ENCODE measurements at places on chromosomes 13 and 19. TPM values are rescaled to one million over a fixed set of nuclear protein-coding genes. Genes with fewer than 3 reads are reported as not detected.

DNA sequence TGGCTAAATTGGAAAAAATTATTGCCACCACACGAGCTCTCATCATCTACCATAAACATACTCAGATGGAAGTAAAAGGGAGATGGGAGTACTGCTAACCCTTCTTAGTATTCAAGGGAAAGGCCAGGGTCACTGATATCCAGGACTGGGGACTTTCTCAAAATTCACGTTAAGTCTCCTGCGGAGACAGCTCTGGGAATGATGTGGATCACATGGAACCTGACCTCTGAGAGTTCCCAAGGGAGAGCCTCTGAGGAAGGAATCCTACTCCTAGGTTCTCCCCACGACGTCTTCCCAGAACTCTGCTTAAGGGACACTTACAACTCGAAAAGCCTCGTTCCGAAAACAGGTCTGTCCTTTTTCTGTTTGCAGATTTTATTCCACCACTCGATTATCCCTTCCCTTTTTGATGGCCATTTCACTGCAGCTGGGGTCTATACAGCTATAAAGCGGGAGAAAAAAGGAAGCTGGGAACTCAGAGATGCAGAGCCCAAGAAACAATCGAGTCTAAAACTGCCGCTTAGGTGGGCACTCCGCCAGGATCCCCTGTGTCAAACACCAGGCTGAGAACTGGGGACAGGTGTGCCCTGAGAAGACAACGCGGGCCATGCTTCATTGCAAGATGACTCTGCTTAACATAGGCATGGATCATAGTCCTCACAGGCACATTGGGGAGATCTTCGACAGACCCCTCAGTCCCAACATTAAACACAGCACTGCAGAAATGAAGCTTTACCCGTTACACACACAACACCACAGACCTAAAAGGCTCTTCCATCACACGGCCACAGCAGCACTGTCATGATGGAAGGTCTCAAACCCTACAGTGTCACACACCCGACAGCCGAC, 823 bp upstream of the ZNF567 start:
- no peak for DNase-seq

- no peak for DNase-seq
Measured at GRCh38 chr13:80428349-80429096, 87.6 kb upstream of the SPRY2 start.

Gene ZNF491
- 4.6 TPM for total RNA-seq

- DNase-seq, result no peak
Measured at GRCh38 chr13:45185286-45185685, 15.6 kb downstream of the KCTD4 start.

- no peak for DNase-seq
Measured at GRCh38 chr13:76865996-76866503, 20.2 kb downstream of the KCTD12 start.

DNA sequence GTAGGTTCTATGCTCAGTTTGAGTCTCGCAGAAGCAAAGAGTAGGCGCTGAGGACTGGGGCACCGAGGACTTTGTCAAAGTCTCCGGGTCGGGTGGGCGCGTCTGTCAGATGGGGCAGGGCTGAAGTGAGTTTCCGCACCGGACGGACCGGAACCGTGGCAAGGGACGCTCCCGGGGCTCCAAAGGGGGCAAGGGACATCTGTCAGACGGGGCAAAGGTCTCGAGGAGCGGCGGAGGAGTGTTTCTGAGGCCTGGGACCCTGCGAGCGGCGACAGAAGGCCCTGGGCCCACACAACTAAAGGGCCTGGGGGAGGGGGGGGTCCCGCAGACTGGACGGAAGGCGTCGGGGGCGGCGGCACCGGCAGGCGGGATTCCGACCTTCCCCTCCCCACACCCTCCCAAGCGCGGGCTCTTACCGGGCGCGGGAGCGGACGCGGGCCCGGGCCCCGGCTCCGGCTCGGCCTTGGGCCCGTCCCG, 13.3 kb upstream of the AKAP8L start:
- no peak for DNase-seq

- DNase-seq, result no peak
Measured at GRCh38 chr13:68808456-68808855, 1299.2 kb upstream of the ATXN8OS start.

DNA sequence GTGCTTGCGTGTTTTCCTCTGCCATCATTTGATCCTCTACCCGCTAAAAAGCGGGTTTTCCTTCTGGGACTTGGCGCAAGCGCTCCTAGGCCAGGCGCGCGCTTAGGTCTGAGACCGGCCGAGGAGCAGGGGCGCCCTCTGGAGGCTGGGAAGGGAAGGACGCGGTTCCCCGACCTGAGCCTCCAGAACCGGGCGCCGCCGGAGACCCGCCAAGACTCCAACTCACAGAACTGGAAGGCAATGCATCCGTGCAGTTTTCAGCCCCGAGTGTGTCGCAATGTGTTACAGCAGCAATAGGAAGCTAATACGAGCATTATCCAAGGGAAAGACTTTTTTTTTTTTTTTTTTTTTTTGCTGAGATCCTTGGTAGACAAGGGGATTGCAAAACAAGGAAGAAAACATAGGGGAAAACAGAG, 190.9 kb downstream of the COL4A1 start:
- DNase-seq, result no peak

DNA sequence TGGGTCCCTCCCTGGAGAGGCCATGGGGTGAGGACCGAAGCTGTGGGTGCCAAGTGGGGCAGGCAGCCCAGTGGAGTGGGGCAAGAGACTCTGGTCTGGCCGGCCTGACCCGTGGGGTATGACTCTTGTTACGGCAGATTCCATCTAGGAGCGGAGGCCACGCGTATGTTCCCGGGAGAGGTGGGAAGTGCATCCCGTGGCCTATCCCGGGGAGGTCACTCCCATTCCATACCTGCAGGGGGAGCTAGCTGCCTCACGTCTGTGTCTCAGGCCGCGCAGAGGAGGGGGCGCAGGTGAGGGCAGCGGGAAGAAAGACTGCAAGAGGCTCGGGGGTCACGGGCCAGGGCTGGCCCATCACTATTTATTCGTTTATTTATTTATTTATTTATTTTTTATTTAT, 4.9 kb downstream of the CSNK1G2 start:
- DNase-seq, result no peak

Gene ZNF573
- total RNA-seq, result 14.1 TPM

Measured in kidney epithelial cell (primary cell).